Activated naive CD4-positive, alpha-beta T cell treated with anti-CD3 and anti-CD28 coated beads for 36 hours (primary cell): ENCODE measurements at places on chromosomes 2 and 18.

GRCh38 chr2:172991031-172991430 is 84.6 kb upstream of the MAP3K20 start:
- no peak overlapping the region for H3K27ac ChIP-seq
- no peaks in the 10 kb centered on the region for H3K36me3 ChIP-seq
- peaks cover 2% of the 10 kb centered on the region for H3K4me1 ChIP-seq

DNA sequence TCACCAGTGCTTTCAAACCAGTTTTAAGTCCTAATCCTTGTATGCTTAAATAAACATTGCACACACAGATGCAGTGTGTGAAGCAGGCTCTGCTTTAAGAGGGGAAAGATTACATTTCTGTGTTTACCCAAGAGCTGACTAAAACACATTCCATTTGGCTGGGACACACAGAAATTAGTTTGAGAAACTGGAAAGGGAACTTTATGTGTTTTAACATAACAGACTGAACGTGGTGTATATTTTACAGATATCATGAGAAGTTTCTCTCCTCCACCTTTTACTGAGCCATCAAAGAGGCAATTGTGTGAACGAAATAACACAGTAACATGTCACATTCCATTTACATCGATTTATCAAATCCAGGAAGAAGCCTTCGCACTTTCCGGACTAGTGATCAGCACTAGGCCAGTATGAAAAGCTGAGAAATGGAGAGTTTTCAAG is 121.8 kb downstream of the MAIP1 start:
- H3K27me3 ChIP-seq = peaks cover 2% of the 10 kb centered on the region
- DNase-seq = no peak
- H3K36me3 ChIP-seq = no peaks in the 10 kb centered on the region
- no peaks in the 10 kb centered on the region for H3K4me1 ChIP-seq

GRCh38 chr2:60400462-60401246 is 152.8 kb downstream of the BCL11A start:
- no peak overlapping the region for H3K4me3 ChIP-seq
- H3K27ac ChIP-seq = no peak overlapping the region
- H3K27me3 ChIP-seq = no peaks in the 10 kb centered on the region
- no peak for DNase-seq

- no peak for DNase-seq
- H3K27me3 ChIP-seq = peaks cover 2% of the 10 kb centered on the region
- H3K4me1 ChIP-seq = no peaks in the 10 kb centered on the region
- no peak overlapping the region for H3K27ac ChIP-seq
- no peak overlapping the region for H3K4me3 ChIP-seq
These were observed 114.1 kb downstream of the BCL11A start for GRCh38 chr2:60439219-60439974.

DNA sequence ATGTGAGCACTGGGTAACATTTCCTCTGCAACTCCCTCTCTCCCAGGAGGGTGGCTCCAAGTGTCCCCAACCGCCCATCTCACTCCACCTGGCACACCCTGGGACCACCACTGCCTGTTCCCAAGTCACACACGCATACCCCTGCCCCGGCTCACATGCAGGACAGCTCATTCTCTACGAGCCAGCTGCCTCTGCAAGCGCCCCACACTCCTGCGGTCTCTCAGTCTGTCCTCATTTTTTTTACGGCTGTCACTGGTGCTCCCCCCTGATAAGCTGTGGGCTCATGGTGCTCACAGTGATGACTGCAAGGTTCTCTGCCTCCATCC is 30.8 kb downstream of the AFG3L2 start:
- peak overlapping the region; percentile 17 for H3K27ac ChIP-seq
- no peaks in the 10 kb centered on the region for H3K27me3 ChIP-seq
- H3K36me3 ChIP-seq = peaks cover 57% of the 10 kb centered on the region
- H3K4me3 ChIP-seq = no peak overlapping the region
- no peak for DNase-seq

GRCh38 chr2:177673602-177674595 is 281.3 kb downstream of the AGPS start:
- no peak overlapping the region for H3K27ac ChIP-seq
- peaks cover 7% of the 10 kb centered on the region for H3K27me3 ChIP-seq
- H3K36me3 ChIP-seq = no peaks in the 10 kb centered on the region
- DNase-seq = no peak

- H3K27me3 ChIP-seq = no peaks in the 10 kb centered on the region
- H3K4me1 ChIP-seq = no peaks in the 10 kb centered on the region
- H3K27ac ChIP-seq = no peak overlapping the region
- H3K4me3 ChIP-seq = no peak overlapping the region
- H3K36me3 ChIP-seq = no peaks in the 10 kb centered on the region
- DNase-seq = no peak
These were observed 296.9 kb downstream of the KCNJ3 start for GRCh38 chr2:154995361-154995760.
